ENCODE measurements at places on chromosomes 1 and 21.

- no peak for DNase-seq
Measured at GRCh38 chr1:223179280-223179679, 36.2 kb upstream of the TLR5 start.

GRCh38 chr1:9721606-9722377, 70.3 kb downstream of the PIK3CD start:
- no peak for DNase-seq

DNA sequence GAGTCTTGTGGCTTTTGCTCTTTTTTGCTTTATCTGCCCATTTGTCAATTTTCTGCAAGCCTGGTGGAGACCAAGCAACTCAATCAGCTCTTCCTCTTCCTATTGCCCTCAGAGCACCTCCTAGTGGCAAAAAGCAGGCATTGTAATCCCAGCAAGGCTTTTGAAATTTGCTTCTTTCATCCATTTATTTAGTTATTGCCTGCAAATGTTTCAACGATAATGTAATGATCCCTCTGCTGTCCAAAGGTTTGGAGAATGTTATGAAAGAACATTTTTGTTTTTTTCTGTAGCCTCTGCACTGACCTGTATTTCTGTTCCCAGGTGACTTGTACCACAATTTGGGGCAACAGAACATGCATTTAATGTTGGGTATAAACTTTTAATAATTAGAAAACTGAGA, 127.8 kb downstream of the GABPA start:
- DNase-seq: no peak

GRCh38 chr21:40408561-40408960, 438.4 kb downstream of the DSCAM start:
- DNase-seq: no peak

DNA sequence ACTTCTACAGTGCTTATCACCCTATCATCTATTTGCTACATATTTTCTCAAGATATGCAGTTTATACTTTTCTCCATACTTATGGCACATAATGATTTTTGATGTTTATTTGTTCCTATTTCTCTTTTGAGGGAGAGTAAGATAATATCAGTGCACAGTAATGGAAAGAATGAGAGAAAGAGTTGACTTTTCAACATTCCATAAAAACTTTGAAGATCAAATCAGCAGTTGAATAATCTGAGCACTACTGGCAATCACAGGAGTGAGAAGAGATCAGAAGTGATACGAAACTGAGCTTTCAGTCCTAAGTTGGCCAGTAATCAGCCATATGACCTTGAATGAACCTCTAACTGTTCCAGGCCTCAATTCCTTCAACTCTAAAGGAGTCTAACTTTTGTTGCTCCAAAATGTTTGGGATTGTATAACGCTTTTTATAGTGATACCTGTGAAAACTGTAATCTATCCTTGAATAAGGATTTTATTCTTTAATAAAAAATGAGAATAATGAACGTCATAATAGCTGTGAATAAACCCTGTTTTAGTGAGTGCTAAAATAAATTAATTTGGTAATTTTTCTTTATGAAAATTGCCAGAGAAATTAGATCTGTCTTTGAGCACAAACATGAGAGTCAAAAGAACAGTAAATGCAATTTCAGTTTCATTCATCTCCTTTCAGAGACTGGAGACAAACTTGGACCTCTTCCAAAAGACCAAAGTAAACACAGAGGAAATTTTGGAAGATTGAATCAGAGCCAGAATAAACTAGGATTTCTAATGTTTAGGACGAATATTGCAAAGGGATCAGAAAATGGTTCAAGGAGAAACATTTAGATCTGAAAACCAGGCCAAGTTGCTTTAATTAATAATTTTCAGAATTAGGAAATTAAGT, 309.9 kb downstream of the ADGRL2 start:
- no peak for DNase-seq

DNA sequence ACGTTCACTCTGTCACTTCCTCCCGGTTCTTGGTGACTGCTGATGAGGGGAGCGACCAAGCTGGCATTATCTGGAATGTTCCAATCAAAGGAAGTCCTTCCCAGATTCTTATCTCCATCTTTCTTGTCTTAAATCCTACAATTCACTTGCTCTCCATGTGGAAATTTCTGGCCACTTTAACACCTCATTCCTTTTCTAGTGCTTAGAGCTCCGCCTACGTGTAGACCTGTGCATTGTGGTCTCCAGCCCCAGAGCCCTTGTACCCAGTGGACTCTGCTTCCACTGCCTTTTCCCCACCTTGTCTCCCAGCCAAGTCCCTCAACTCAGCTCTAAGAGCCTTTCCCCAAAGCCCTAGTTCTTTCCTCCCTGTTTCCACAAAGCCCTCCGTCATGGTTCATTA, 12.2 kb upstream of the KLHDC7A start:
- DNase-seq: no peak

- DNase-seq: no peak
Measured at GRCh38 chr1:45510036-45510971, 10.2 kb downstream of the MMACHC start.

GRCh38 chr1:215594640-215595039, 27.5 kb downstream of the KCTD3 start:
- no peak for DNase-seq

GRCh38 chr1:19980314-19980713, 896 bp upstream of the PLA2G2A start:
- DNase-seq: no peak

- no peak for DNase-seq
Measured at GRCh38 chr1:110286564-110286963, 52.6 kb upstream of the RBM15 start.

DNA sequence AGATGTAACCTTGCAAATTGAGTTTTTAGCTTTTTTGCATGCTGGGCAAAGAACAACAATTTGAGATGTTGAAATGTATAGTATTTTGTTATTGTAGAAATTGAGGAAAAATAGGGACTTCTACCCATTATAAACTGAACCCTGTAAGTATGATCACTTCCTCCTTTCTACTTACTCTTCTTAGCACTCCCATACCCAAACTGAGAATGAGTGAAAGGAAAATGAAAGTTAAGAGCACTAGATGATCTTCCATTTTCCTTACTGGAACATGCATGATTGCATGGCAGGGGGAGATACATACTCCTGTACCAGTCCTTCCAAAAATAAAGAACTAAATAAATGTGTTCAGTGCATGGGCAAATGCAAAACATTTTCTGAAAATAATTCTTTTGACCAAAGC, 107.4 kb upstream of the KIAA1614 start:
- no peak for DNase-seq

DNA sequence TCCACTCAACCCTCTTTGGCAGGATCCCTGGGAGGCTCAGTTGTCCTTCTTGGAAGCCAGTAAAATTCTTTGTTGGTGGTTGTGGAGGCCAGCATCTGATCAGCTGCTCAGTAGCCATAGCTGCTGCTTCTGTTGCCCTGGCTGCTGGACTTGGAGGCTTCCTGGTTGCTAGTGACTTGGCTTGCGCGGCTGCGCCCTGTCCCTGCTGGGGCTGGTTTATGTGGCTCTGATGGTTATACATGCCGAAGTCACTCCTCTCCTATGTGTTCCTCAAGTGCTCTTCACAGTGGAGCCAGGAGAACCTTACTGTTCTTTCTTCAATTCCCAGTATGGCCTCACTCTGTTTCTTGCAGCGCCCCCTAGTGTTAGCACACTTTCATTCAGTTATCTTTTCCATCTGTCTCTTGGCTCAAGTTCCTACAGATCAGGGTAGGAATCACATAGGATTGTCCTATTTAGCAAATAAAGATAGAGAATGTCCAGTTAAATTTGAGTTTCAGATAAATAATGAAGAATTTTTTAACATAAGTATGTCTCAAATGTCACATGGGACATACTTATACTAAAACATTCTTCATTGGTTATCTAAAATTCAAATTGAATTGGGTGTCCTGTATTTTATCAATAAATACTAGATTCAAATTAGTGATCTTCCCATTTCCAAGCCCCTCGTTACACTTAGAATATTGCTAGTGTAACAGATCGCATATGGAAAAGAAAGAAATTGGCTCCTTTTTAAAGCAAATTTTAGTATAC, 176.5 kb downstream of the TGFB2 start:
- DNase-seq: no peak

- no peak for DNase-seq
Measured at GRCh38 chr1:100704473-100704872, 15.1 kb upstream of the VCAM1 start.

DNA sequence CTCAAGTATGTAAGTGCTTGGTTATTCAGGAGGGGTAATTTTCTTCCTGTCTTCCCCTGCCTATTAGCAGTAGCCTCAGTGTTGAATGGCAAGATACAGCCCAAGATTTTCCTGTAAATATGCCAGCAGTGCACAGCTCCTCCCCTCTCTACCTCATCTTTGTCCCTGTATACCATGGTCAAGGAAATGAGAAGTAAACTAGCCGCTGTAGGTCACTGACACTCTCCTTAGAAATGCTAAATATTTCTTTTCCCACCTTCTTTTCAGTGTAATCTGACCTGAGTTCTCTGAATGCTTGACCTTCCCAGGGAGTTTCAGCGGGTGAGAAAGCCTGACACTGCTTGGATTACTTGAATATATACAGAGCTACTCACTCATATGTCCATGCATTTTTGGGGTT, 84.1 kb upstream of the ZNF326 start:
- DNase-seq: no peak

GRCh38 chr1:216221260-216221700, 202.0 kb downstream of the USH2A start:
- peak; percentile 5 for DNase-seq

GRCh38 chr1:74767490-74767889, 34.5 kb downstream of the TYW3 start:
- no peak for DNase-seq

- DNase-seq: no peak
Measured at GRCh38 chr1:100411019-100411418, 58.7 kb downstream of the CDC14A start.

DNA sequence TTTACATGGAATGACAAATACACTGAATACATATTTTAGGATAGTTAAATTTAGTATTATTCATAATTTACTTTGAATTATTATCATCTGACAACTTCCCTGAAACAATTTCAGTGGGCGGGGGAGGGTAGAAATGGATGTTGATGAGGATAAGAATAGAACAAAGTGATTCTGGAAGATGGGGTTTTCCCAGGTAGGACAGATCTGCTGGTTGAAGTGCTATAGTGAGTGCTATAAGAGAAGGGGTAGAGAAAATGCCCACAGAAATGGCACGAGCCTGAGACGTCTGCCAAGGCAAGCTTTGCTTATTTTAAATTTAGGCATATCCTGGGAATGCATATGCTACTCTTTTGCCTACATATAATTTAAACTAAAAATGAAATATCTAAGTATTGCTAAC, 3.2 kb downstream of the CFH start:
- no peak for DNase-seq

GRCh38 chr1:4022715-4023114, 122.6 kb upstream of the C1orf174 start:
- DNase-seq: no peak

- no peak for DNase-seq
Measured at GRCh38 chr1:16354619-16355018, 2.3 kb upstream of the FBXO42 start.

DNA sequence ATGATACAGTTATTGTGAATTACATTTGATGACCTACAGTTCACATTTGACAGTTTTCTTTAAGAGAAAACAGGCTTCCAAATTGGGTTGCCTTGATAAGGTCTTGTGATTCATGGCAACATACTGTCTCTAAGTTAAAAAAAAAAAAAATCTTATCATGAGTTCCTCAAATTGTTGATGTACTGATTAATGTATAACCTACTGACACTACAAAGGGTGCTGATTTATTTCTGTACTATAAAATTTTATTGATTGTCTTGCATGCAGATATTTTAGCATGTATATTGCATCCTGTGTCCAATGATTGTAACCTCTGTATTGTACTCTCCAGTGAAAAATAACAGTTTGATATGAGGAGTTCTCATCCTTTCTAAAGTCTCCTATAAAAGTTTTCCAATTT, 197.3 kb upstream of the IVNS1ABP start:
- no peak for DNase-seq

DNA sequence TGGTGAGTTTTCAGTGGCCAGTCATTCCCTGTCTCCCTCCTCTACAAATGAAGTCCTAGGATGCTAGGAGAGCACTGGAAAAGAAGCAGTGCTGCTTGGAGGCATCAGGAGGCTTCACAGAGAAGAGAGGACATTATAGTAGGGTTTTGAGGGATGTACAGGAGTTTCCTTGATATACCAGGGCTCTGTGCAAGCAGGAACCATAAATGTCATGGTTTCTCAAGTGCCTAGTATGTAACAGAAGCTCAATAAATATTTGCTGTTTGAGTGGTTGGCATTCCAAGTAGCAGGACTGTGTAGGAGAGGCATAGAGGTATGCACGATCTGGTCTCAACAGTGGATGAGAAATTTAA, 133.5 kb upstream of the WNT4 start:
- no peak for DNase-seq

- no peak for DNase-seq
Measured at GRCh38 chr1:235009074-235009473, 119.6 kb downstream of the TOMM20 start.

DNA sequence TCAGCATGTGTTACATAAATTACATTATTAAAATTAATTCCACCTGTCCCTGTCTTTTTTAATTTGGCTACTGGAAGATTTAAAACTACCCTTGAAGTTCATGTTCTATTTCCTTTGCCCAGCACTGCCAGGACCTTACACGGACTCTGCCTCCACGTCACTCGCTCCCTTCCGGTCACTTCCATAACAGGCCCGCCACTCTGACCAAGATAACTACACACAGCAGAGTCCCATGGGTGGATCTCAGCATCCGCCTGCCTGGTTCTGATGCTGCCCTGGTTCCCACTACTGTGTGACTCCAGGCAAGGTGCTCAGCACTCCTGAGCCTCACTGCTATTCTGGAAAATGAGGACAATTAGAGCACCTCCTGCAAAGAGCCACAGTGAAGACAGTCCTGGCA, 153.3 kb upstream of the ERG start:
- no peak for DNase-seq

- no peak for DNase-seq
Measured at GRCh38 chr1:205936846-205937586, 6.2 kb downstream of the SLC26A9 start.

- no peak for DNase-seq
Measured at GRCh38 chr1:30977105-30977504, 68.5 kb upstream of the SDC3 start.

DNA sequence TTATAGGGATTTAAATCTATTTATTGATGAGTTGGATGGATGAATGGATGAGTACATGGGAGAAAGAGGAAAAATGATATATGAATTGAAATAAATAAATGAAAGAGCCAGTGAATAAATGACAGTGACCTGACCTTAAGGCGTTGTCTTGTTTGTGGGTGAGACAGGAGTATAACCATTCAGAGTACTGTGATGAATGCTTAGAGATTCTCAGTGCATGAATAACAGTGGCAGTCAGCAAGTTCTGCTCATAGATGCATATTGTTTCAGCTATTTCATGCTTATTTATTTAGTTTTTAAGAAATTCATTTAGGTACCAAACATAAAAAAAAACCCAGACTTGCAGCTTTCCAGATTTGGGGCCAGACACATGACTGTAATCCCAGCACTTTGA, 116.4 kb downstream of the FGGY start:
- DNase-seq: no peak

GRCh38 chr1:17563494-17564281, 24.2 kb downstream of the ARHGEF10L start:
- DNase-seq: no peak
